ENCODE measurements at places on chromosomes 2 and 18.

GRCh38 chr2:55871637-55872036 is 51.9 kb downstream of the EFEMP1 start:
- DNase-seq: no peak

- no peak for DNase-seq
These were observed 275.6 kb upstream of the CXCR4 start for GRCh38 chr2:136393514-136393913.

- peak; percentile 7 for DNase-seq
These were observed 351.0 kb downstream of the PIK3C3 start for GRCh38 chr18:42305869-42306593.

DNA sequence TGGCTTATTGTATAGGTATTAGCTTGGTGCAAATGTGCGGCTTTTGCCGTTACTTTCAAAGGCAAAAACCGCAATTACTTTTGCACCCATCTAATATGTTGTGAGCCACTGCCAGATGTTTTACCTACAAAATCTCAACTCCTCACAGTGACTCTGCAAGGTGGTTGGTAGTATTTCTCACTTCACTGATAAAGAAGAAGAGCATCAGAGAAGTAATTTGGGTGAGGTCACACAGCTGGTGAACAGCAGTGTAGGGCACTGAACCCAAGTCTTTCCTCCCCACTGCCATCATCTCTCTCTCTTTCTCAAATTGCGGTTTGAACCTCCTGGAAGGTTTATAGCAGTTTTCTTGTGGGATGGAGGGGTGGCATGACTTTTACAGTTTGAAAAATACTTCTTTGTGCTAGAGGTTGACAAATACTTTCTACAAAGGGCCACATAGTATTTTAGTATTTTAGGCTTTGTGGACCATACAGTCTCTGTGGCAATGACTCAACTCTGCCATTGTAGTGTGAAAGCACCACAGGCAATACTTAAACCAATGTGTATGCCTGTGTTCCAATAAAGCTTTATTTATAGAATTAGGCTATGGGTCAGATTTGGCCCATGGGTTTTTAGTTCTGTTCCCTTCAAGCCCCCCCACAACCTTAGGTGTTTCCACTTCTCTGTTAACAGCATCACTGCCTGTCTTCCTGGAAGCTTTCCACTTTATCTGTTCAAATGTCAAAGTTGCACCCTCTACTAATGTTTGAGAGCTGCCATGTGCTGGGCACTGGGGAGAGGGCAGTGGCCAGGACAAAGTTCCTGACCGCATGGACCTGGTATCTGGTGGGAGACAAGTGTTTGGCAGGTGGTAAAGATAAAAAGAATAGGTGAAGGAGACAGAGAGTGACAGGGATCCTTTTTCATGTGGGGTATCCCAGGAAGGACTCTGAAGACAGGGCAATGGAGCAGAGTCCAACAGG is 30.1 kb downstream of the FHOD3 start:
- no peak for DNase-seq

DNA sequence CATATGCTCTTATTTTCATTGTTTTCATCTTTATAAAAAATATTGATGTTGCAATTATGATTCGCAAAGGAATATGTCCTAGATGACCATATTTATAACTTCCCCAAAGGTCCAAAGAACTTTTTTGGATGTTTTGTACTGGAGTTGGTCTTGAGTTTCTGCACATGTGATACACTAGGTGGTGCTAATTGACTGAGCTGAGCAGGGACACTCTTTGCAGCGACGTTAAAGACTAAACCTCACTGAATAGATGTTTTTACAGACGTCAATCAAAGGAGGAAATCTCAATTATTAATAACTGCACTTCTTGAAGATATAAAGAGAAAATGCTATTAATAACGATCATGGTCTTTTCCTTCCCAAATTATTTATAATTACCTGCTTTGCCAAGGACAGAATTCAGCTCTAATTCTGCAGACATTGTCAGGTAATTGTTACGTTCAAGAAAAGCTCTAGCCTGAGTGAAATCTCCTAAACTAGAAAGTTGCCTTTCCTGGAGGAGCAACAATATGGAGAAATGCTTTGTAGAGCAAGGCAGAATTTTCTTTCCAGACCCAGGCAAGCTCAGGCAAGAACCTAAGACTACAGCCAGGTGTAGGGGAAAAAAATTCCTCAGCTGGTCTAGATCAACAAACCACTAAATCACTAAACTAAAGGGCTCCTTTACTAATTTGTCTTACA is 119.3 kb upstream of the RBBP8 start:
- peak; percentile 55 for DNase-seq

DNA sequence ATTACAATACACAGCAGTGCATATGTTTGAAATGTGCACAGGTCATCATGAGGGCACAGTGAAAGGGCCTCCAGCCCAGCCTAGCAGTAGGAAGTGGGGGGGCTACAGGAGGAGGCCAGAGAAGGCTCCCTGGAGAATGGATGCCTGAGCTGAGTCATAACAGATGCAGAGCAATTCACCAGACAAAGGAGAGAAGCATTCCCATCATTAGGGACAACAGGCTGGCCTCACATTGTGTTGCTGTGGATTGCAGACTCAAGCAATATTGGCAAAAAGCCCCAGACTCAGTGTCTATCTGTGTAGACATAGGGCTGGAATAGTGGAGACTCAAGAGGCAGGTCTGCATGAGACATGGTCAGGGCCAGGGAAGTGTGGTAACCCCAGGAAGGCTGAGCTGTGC is 329.9 kb downstream of the DLGAP1 start:
- DNase-seq: no peak

- DNase-seq: no peak
These were observed 3.3 kb upstream of the POU3F3 start for GRCh38 chr2:104850361-104851290.

- no peak for DNase-seq
These were observed 446.2 kb downstream of the PIK3C3 start for GRCh38 chr18:42401131-42401673.

DNA sequence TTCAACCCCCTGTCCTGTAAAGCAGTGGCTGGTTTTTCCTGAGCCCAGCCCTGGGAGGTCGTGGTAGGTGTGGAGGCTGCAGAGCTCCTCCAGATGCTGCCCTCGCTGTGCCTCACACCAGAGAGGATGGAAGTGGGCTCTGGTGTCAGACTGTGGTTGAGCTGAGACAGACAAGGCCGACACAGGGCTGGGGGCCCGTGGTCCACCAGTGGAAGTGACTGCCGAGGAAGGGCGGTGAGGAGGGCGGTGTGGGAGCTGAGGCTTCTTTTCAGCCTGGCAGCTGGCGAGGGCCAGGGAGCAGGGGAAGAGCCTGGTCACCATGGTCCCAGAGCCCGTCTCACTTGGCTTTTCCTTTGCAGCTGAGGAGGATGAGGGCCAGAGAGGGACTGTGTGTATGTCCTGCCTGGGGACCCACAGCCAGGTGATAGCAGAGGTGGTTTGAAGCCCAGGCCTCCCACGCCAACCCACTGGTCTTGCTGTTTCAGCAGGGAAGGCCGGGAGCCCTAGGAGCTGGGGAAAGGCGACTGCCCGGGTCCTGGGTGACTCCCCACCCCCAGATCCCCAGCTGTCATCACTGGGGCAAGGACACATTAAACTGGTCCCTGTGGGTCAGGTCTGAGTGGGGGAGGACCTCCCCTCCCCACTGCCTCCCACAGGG is 8.5 kb downstream of the SFTPB start:
- DNase-seq: no peak

DNA sequence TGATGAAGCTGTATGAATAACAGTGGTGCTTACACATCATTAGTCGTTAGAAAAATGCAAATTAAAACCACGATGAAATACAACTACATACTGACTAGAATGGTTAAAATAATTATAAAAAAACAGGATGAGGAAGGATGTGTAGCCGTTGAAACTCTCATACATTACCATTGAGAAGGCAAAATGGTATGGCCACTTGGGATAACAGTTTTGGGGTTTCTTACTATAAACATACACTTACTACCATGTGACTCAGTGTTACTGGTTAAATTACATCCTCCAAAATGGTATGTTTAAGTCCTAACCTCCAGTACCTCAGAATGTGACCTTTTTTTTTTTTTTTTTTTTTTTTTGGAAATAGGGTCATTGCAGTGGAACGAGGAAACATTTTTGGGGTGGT is 58.4 kb downstream of the UBE2E3 start:
- DNase-seq: no peak

GRCh38 chr2:101435001-101435862 is 39.7 kb downstream of the RFX8 start:
- no peak for DNase-seq

DNA sequence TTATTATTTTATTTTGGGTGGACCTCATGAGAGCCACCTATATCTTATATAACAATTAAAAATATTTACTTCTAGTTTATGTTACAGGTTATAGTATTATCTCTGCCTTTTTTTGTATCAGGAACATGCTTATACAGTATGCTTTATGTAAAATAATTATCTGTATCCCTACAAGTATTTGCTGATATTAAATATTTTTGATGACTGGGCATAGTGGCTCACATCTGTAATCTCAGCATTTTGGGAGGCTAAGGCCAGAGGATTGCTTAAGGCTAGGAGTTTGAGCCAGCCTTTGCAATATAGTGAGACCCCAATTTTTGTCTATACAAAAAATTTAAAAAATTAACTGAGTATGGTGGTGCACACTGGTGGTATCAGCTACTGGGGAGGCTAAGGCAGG is 39.6 kb downstream of the MOB4 start:
- no peak for DNase-seq

- no peak for DNase-seq
These were observed 182.2 kb upstream of the ZFP36L2 start for GRCh38 chr2:43408407-43409160.

- no peak for DNase-seq
These were observed 1.8 kb downstream of the GNLY start for GRCh38 chr2:85695691-85696668.

DNA sequence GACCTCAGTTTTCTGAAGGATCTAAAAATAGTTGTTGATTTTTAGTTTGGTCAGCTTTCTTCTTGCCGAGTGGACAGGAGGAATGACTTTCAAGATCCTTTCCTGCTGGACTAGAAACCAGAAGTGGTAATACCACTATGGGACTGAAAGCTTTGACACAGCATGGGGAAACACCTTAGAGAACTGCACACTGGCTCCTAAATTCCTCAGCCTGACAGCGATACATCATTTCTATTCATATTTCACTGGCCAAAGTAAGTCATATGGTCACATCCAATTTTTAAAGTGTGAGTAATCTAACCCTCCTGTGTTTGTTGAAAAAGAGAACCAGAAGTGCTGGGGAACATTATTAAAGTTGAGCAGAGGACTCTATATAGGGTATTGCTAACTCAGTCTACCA is 244.7 kb upstream of the MMADHC start:
- DNase-seq: no peak

- DNase-seq: no peak
These were observed 25.2 kb upstream of the LCLAT1 start for GRCh38 chr2:30421604-30422443.

- peak; percentile 95 for DNase-seq
These were observed 140.0 kb downstream of the ZEB2 start for GRCh38 chr2:144379851-144380311.

- DNase-seq: peak; percentile 34
These were observed 311.7 kb upstream of the PKDCC start for GRCh38 chr2:41736105-41736567.

- no peak for DNase-seq
These were observed 627.6 kb upstream of the PKDCC start for GRCh38 chr2:41420219-41420618.

DNA sequence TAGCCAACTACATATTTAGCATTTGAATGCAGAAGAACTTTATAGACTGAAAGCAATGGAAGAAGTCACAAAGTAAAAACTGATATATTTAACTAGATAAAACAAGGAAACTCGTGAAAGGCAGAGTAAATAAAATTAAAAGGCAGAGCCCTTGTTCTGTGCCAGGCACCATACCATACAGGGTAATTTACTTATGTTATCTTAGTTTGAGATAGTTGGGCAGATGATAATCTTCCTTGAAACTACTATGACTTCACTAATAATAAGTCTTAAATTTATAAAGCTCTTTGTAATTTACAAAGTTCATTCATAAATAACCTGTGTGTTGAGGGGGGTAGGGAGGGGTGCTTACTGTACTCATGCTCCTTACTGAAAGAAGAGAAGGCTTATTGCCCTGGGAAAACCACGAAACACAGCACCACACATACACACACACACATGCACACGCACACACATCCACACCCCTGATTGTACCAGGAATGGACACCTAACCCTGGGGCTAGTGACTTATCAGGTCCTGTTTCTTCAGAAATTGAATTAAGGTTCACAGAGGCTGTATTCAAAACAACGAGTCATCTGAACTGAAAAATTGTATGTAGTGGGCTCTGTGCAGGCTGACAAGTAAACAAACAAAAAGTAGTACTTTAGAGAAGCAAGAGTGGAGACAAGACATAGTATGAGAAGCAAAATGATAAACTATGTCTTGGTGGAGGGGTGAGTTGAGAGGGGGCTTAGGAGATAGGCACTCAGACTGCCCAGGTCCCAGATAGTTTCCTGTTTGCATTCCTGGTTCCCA is 38.1 kb downstream of the AGFG1 start:
- no peak for DNase-seq

DNA sequence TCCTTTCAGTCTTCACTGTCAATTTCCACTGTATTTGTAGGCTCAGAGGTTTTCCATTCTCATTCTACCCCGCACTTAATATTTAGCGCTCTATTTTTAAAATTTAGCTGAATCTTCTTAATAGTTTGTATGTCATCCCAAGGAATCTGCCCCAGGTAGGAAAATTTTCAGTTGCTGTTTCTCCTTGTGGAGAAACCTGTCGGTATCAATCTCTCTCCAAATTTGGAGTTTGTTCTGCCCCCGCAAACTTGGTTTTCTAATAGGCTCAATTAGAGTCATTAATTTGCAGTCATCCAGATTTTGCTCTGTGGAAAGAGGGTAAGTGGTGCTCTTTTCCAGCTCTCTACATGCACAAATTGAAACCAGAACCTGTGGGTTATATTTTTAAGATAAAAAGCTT is 87.6 kb downstream of the DNAH6 start:
- no peak for DNase-seq

DNA sequence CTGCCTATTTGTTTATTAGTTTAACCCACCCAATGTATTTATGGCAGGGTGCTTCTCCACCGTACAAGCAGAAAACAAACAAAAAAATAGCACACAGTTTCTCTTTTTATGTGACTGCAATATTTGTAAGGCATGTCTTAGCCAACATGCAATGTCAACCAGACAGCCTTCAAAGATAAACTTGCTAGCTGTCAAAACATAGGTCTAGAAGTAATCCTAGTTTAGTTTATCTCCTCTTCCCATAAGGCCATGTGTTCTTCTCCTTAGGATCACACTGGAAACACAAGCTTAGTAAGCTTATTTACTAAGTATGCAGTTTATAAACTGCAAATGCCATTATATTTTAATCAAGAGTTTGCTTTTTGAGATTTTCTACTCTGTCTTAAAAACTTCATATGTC is 75.6 kb downstream of the LDAH start:
- no peak for DNase-seq

DNA sequence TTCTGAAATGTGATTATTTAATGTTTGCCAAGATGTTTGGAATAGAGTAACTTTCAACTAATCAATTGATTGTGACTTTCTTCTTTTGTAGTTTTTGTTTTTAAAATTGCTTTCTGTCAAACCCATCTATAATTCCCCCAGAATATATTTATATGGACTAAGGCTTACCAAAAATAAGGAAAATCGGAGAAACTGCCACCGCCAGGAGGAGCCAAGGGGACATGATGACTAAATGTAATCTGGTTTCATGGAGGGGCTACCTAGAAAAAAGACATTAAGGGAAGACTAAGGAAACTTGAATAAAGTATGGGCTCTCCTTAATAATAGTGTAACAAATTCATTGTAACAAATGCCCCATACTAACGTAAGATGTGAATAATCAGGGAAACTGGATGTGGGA is 19.5 kb downstream of the BOLA3 start:
- DNase-seq: no peak

GRCh38 chr2:190763100-190763499 is 114.2 kb downstream of the NAB1 start:
- no peak for DNase-seq

All from NCI-H524 (cell line).